Fibroblast of skin of right biceps (primary cell): ENCODE measurements at places on chromosomes 6 and 20.

- DNase-seq: no peak
These were observed 7.9 kb downstream of the KIAA1755 start for GRCh38 chr20:38252292-38253288.

DNA sequence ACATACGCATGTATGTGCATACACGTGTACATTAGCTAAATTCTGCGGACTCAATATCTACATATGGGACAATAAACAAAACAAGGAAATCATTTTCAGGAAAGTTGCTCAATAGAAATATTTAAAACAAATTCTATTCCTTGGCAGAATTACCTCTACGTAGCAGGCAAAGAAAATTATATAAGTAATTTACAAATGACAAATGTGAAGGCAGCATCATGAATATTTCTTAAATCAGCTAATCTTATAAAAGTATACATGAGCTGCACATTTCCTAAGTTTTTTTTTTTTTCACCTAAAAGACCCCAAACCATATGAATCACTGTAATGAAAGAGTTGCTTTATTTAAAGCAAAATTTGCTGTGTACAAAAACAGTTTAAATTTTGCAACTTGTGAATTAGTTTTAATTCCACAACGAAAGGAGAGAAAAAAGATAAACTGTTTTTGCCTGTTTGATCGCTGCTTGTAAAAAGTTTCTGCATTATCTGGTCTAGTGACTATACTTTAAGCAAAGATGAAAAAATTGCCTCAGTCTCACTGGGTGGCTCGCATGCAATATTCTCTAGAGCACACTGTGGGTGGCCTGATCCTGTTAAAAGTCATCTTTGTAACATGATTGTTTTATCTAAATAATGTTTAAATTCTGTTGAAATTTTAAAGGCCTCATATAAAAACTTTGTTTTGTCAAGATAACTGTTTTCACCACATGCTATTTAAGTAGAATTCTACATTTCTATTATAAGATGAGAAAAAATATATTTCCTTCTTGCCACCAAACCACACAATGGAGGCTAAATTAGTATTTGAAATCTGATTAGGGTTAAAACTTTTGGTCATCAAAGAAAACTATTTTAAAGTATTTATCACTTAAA is 57.1 kb downstream of the HUS1B start:
- no peak for DNase-seq

DNA sequence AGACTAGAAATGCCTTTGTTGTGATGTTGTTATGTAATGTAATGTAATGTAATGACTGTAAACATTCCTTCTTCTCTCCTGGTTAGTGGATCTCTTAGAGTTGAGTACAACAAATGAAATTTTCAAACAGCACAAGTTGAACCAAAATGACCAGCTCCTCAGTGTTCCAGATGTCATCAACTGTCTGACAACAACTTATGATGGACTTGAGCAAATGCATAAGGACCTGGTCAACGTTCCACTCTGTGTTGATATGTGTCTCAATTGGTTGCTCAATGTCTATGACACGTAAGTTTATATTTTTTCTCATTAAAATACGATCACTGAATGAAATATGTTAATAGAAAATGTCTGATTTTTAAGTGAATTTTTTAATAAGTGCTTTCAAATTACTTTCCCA is 496.7 kb downstream of the UTRN start:
- no peak for DNase-seq

DNA sequence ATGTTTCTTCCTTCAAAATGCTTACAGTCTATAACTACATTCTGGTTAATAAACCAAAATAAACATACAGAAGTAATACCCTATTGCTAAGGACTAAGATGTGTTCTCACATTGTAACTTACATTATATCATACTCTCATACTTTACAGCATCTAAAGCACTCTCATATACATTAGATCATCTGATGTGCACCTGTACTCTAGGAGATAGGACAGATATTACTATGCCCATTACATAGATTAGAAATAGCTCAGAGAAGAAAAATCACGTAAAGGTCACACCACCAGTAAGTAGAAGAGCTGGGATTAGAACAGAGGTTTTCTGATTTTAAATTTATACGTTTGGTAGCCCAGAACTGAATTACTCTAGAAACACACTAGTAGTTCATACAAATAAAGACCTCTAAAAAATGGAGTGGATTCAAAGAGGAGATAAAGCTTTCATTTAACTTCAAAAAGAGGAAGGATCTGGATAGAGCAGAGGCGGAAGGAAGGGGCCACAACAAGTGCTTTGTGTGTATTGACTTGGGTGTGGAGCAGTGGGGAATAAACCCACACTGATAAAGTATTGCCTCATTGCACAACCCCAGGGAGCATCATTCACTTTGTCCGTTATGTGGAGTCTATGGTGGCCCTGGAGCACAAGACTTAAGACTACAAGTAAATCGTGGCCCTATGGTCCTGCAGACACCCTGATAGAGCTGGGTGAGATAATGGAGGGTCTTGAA is 30.9 kb downstream of the SLC2A12 start:
- no peak for DNase-seq

DNA sequence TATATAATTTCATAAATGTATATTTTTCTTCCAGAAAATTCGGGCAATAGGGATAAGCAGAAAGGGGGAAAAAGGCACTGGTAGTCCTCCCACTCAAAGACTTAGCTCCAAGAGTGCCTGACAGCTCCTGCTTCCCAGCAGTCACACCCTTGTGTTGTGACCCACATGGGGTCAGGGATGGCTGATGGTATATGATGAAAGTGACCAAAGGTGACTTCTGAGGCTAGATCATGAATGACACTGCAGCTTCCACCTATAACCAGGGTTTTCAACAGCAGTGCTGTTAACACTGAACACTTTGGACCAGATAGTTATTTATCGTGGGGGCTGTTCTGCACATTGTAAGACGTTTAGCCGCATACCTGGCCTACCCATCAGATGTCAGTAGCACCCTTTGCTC is 22.3 kb downstream of the FAM50B start:
- no peak for DNase-seq

DNA sequence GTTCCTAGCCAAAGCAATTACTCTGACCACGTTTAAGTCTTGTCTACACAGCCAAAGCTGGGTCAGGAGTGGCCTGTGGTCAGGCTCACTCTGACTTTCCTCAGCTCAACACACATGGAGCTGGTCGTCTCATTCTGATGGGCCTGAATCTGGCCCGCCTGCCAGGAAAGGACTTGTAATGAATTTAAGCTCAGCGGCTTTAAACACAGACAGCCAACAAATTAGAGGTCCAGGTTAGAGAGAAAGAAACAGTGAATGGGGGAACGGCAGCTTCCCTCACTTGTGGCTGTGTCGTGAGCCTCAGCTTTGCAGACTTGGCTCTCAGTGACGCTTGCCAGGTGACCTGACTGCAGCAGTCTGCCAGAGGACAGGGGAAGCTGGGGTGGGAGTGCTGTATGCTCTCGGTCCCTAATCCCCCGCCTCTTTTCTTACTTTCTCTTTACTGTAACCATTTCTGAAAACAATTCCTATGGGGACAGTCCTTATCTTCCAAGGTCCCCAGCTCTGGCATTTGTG is 121.9 kb upstream of the AGPAT4 start:
- no peak for DNase-seq

DNA sequence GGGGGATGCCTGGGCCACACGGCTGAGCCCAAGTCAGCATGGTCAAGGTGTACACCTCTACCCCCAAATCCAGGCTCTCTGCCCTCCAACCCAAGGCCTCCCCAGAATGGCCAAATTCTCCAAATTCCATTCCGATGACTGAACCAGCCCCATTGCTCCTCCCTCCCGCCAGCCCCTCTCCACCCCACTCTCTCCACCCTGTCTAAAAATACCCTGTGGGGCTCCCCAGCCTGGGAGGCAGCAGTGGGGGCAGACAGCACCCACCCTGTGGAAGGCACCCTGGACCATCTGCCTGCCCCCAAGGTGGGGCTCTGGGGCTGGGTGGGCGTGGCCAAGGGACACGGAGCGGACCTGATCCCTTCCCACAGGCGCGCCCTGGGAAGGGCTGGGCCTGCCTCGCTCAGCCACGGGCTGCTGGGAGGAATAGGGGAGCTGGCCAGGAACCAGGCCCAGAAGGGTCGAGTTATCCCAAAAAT is 11.4 kb downstream of the TEAD3 start:
- DNase-seq: peak; percentile 83

DNA sequence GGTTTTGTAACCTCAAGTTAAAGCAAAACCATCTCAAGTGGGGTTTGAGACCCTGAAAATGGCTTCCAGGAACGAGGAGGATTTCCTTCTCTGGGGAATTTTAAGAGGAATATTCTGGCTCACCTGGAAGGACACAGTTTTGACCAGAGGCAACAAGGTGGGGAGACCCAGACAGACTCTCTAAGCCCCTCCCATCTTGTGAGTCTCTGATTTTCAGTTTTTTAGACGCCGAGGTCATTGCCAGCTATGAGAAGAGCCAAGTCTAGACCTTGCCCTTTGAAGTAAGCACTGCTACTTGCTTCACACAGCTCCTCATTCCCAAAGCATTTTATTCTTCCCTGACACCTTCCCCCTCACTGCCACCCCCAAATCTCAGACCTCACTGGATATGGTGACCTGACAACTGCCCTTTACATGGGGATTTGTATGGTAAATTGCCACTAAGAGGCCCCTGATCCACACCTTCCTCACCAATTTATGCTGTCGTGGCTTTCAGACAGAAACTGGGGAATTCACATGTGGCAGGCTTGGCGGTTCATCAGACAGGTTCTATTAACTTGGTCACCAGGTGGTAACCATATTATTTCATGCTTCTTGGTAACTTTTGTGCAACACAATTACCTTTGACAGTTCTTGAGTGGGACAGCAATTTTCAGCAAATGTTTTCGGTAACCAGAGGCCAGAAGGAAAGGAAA is 116.2 kb downstream of the ISM1 start:
- no peak for DNase-seq

GRCh38 chr6:42745083-42745639 is 742 bp downstream of the TBCC start:
- DNase-seq: no peak

- no peak for DNase-seq
These were observed 59.0 kb downstream of the CLIC5 start for GRCh38 chr6:45956663-45957062.

DNA sequence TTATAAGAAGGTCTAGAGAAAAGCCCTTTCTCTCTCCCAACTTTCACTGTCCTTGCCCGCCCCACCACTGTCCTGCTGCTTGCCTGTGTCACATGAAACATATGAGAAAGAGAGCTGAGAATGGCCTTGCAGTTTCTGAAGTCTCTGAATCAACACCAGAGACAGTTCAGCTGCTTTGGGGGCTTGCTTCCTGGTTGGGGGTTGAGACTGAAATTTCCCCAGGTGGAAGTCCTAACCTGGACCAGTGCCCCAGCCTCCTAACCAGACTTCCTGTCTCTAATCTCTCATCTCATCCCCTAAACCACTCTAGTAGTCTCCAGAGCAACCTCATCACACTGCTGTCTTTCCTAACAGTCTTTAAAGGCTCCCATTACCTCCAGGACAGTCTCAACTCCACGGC is 10.7 kb downstream of the TRAM2 start:
- no peak for DNase-seq

- DNase-seq: no peak
These were observed 122.5 kb upstream of the TIAM2 start for GRCh38 chr6:154872542-154873114.

DNA sequence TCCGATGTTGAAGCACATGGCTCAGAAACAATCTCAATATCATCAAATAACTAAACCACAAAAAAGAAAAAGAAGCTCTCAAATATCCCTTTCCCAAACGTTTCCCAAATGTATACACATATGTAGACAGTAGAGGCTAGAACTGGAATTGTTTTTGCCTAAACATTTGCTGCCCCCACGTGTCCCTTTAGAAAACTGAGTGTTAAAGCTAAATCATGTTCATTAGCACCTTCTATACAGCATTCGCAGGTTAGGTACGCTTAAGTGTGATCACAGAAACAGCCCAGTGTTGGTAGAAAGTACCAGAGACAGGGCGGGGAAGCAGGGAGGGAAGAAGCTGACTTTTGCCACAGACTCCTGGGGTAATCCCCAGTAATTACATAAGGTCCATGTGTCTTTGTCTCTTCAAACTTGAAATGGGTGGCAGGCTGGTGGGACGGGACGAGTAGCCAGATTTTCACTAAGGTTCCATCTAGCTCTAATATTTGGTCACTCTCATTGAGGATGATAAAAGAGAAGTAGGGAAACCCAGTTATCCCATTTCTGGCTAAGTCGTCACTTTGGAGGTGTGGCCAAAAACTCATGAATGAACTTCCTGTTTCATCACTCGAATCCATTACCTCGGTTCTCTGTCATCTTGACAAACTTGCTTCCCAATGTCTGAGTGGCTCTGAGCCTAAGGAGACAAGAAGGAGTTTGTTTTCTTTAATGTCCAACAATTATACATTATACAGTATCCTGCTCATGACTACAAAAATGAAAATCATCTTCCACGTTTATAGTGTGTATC is 15.0 kb upstream of the TFAP2A start:
- DNase-seq: peak; percentile 41

DNA sequence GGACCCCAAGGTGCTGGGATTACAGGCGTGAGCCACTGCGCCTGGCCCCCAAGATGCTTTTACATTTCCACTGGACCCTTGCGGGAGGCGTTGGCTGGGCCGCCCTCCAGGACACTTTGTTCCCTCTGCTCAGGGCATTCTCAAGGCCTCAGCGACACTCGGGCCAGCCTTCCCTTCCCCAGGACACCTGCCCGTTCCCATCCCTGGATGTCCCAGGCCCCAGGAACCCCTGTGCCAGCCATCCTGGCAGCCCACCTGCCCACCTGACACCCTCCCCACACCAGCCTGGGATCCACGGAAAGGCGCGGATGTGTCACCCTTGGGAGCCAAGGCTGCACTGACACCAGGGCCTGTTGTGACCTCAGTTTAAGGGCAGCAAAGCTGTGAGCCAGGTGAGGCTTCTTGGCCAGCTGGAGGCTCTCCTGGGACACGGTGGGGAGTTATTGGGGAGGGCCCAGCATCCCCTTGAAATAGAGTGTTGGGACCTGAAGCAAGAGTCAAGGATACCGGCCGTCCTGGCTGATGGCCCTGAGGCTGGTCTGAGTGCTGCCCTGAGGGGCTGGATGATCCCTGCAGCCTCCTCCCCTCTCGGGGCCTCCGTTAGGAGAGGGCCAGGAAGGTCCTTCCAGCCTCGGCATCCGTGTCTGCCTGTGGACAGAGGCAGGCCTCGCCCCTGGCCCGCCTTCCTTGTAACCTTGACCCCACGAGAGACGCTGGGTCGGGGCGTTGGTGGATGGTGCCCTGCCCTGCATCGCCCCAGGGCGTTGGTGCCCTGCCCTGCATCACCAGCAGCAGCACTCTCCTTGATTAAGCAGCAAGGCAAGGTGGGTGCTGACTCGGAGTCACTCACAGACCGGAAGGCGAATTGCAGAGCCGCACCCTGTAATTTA is 84.2 kb upstream of the BHLHE23 start:
- no peak for DNase-seq

- no peak for DNase-seq
These were observed 25.3 kb downstream of the RAB44 start for GRCh38 chr6:36722879-36723278.

- no peak for DNase-seq
These were observed 186.8 kb downstream of the FRK start for GRCh38 chr6:115873901-115874300.
